ENCODE measurements at places on chromosomes 2 and 18. TPM values are rescaled to one million over a fixed set of nuclear protein-coding genes. Genes with fewer than 3 reads are reported as not detected.

The PLGLB2 gene
- not detected for total RNA-seq

The CCDC74B gene
- total RNA-seq, result 7.4 TPM

The EN1 gene
- total RNA-seq, result 1.1 TPM

The TRMT61B gene
- 18.8 TPM for total RNA-seq

The HTR2B gene
- total RNA-seq, result 0.09 TPM

The LHCGR gene
- not detected for total RNA-seq

The SDC1 gene
- total RNA-seq, result 202 TPM
